ENCODE measurements at places on chromosomes 13 and 19.
A peak's percentile ranks its signal among the peaks of the same experiment; 100 is the strongest.

- no peak for ATAC-seq
Measured at GRCh38 chr19:41407271-41407670, 9.7 kb downstream of the BCKDHA start.

- ATAC-seq: peak; percentile 67
Measured at GRCh38 chr19:48398375-48399235, 5.1 kb downstream of the GRIN2D start.

DNA sequence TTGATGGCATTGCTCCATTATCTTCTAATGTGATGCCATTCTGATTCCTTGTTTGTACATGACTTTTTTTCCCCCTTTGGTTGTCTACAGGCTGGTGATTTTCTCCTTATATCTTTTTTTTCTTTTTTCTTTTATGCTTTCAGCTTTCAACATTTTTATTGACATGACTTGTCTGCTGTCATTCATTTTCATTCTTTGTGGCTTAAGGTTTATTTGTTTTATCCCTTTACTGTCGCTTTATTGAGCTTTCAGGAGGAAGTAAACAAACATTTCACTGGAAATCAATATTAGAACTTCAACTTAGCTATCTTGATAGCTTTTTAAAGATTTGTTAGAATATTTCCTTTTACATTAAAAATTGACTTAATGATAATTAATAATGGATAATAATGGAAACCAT, 9.7 kb downstream of the ITM2B start:
- ATAC-seq: no peak

DNA sequence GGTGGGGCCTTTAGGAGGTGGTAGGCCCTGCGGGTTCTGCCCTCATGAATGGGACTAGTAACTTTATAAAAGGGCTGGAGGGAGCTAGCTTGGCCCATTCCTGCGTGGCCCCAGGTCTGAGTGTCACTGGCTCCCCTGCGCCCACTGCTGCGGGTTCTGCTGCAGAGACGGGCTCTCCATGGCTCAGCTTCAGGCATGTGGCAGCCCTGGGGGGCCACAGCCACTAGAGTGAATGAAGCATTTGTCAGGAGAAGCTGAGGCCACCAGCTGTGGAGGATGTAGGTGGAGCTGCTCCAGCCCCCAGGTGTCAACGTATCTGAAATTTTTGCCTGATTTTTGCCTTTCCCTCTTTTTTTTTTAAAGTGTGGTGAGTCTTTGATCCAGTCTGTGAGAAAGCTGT, 119.1 kb downstream of the SOX1 start:
- no peak for ATAC-seq

DNA sequence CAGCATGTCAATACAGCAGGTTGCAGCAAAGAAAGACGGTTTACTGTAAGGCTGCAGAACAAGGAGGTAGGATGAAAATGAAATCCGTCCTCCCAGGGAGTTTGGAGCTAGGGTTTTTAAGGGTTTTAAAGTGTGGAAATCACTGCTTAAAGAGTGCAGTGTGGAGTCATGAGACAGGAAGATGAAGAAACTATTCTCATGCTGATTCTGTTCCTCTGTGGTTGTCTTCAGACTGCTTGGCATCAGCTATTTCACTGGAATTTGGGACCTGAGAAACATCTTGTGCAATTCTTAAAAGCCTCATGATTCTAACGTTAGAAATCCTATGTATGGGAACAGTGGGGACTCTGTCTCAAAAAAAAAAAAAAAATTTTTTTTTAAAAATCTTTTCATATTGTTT, 11.4 kb downstream of the ZNF331 start:
- ATAC-seq: peak; percentile 78

DNA sequence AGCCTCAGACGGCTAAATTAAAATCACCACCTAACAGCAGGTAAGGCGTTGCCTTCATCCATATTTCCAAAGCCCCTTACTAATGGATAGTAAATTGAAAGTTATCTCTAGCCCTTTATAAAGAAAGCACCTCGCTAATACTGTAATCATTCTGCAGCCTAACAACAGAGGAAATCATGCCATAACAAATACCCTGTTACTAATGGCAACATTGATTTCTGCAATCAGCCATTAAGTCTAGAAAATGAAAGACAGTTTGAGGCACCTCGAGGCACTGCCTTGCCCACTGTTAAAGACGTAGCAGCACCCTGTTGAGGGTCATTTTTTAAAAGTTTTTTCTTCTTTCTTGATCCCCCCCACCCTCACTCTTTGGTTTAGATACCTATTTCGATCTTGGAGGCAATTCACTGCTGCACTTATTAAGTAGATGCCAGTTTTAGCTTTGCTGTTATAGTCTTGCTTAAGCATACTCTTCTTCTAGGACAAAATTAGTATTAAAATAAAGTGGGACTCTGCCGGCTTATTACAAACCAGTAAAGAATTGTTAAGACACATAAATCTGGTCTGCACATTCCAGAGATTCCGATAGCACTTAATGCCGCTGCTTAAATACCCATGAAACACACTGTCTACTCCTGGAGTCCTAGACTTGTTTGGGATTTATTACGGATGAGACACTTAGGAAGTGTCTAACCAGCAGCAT, 74.8 kb downstream of the ZNF536 start:
- ATAC-seq: no peak

- ATAC-seq: no peak
Measured at GRCh38 chr19:47467914-47468313, 3.8 kb downstream of the SLC8A2 start.

DNA sequence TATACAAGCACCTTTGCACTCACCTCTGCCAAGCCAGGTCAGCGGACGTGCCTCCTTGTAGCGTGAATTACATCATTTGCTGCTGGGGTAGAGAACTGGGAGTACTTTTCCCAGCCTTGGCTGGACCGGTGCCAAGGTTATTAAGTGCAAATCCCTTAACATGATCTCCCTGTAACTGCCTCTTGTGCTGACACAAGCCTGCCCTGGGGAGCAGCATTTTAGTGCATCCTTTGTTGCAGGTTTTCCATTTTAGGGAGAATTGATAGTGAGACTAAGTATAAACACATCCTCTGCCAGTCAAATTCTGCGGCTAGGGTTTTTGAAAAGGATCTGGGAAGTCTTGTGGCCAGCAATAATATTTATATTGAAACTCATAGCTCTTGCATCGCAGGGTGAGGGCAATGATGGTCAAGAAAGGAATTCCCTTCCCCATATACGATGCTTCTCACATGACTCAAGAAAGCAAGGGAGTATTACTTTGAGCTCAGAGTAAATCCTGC, 32.7 kb upstream of the DCLK1 start:
- peak; percentile 34 for ATAC-seq

DNA sequence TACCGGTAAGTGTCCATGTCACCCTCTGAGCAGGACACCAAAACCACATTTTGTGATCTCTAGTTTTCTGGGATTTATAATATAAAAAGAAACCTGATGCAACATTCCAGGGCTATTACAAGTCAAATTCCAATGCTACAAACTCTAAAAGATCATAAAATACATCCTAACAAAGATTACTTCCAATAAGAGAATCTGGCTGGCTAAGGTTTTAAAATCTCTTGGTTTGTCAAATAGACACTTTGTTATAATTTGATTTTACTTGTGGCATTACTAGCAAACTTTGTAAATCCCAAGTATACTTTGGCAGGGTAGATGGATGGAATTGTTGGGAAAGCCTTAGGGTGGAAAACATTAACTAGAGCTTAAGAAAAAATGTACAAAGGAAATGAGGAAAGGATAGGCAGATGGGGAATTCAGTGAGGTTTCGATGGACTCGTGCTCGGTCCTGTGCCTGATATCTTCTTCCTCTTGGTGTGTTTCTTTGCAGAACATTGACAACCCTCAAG, 74.0 kb upstream of the POMP start:
- no peak for ATAC-seq

GRCh38 chr13:23488442-23488841, 54.9 kb upstream of the SACS start:
- ATAC-seq: no peak

GRCh38 chr13:87344176-87344575, 327.0 kb upstream of the SLITRK5 start:
- no peak for ATAC-seq

DNA sequence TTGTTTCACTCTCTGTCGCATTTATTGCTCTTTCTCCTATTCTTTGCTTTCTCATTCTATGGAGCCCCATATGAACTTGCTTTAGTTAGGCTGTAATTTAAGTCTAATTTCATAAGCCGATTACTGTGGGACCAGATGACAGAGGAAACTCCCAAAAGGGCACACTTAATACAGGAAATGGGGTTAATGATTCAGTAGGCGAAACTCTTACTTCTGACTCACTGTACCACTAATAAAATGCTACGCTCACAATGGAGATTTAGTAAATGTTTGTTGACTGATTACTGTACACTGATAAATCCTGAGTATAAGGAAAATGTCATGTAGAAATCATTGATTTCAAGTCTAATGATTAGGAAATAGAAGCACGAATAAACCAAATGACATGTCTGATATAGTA, 276.4 kb downstream of the KLF5 start:
- ATAC-seq: no peak

DNA sequence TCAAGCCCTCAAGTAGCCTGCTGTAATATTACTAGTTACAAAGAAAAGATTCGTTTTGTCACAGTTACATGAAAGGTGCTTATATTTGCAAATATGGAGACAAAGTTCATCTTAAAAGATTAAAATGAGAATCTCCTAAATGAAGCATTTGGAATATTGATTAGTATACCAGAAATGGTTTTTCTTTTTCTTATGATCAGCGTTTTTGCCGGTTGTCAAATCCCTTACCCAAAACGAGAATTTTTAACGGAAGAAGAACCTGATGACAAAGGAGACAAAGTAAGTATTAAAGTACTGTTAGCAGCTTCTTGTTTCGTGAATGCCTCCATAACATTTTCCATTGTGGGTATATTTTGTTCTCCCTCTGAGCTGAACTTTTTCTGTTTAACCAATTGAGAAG, 147.1 kb downstream of the CDK8 start:
- ATAC-seq: no peak

DNA sequence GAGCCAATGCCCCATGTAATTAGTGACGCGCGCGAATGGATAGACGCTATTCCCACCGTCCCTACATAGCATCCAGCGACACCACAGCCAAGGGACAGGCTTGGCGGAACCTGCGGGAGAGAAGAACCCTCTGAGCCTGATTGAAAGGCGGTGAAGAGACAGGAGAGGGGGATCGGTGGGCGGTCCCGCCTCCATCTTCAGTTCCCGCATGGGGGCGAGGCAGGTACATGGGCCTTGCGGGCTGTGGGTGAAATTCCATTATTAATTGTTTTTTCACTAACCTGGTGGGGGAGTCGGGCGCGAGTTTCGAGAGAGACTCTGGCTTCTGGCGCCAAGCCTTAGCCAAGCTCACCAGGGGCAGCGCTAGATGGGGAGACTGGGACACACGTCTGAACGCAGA, 8.4 kb upstream of the TEX101 start:
- no peak for ATAC-seq

- ATAC-seq: no peak
Measured at GRCh38 chr19:16594681-16595091, 22.5 kb upstream of the SLC35E1 start.

GRCh38 chr19:30710721-30711120, 338.5 kb downstream of the ZNF536 start:
- no peak for ATAC-seq

GRCh38 chr19:23378948-23379347, 16.3 kb downstream of the ZNF91 start:
- no peak for ATAC-seq

DNA sequence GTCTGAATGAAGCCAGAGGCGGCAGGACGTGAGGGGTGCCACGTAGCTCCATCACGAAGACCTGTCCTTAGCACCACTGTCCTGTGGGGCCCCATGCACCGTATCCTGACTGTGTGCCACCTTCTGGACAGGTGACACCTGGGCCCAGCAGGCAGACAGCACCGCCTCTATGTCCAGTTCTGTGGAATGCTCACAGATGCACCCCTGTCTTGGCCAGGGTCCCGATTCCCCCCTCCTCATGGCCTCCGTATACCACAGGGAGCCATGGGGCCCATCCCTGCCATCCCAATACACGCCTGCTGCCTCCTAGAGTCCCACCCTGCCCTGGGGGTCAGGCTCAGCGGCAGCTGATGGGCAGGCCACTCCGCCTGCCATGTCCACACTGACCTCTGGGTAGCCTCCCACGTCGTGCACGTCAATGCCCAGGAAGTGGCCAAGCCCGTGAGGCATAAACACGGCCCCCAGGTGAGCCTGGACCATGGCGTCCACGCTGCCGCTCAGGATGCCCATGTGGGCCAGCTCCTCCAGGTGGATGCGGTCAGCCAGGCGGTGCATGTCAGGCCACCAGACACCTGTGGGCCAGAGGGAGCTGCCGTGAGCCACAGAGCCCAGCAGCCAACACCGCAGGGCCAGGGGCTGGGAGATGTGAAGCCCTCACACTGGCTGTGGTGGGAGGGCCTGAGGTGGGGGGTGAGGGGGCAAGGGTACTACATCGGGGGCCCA, 17.6 kb downstream of the CEBPG start:
- ATAC-seq: no peak

DNA sequence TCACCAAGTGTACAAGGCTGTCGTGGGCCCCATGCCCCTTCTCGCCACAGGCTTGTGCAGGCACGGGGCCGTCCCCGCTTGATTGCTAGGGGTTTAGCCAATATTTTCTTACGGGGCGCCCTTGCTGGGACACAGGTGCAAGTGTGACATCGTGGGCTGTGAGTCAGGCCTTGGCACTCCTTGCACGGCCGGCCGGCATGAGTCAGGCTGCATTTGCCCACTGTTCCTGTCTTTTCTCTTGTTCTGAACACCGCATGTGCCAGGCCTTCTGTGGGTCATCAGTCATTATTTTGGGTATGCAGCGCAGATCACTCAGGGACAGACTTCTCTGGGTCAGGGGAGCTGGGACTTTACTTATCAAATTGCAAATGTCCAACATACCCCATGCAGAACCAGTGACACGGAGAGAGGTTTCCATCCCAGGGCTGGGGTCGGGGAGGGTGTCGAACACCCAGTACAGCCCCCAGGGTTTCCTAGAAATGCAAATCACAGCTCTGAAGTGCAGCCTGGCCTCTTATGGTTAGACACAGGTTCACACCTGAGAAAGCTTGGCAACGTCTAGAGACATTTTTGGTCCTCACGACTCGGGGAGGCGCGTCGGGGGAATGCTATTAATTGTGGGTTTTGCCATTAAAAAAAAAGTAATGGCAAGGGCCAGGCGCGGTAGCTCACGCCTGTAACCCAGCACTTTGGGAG, 22.5 kb upstream of the KLF2 start:
- ATAC-seq: no peak

- ATAC-seq: no peak
Measured at GRCh38 chr13:50580684-50581305, 262.7 kb downstream of the DLEU7 start.

DNA sequence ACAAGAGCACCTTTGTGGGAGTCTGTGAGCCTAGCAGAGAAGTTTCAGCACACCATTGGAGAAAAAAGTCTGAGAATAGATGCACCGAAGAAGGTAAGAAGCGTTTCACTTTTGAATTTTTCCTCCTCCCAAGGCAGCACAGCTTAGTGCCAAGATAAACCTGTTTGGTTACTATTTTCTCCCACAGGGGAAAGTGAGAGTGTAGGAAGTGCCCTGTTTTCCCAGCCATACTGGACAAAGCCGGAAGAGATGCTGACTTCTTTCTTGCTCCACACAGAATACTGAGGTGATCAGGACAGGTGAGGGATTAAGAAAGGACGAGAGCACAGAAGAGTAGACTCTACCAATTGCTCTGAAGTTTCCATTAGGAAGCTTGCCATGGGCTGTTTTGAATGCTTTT, 1011.0 kb upstream of the MIR17HG start:
- ATAC-seq: no peak

GRCh38 chr13:107534548-107534947, 680.8 kb downstream of the LIG4 start:
- ATAC-seq: no peak

GRCh38 chr19:45643927-45644771, 5.0 kb upstream of the EML2 start:
- no peak for ATAC-seq

GRCh38 chr19:1037621-1038064, 2.3 kb upstream of the ABCA7 start:
- ATAC-seq: no peak

All from gastroesophageal sphincter (tissue), 4 donors.